Activated CD4-positive, alpha-beta T cell treated with anti-CD3 and anti-CD28 coated beads, Interleukin-2, amount 50 U/mL, for 1 hour (primary cell): ENCODE measurements at places on chromosomes 5 and 9.

DNA sequence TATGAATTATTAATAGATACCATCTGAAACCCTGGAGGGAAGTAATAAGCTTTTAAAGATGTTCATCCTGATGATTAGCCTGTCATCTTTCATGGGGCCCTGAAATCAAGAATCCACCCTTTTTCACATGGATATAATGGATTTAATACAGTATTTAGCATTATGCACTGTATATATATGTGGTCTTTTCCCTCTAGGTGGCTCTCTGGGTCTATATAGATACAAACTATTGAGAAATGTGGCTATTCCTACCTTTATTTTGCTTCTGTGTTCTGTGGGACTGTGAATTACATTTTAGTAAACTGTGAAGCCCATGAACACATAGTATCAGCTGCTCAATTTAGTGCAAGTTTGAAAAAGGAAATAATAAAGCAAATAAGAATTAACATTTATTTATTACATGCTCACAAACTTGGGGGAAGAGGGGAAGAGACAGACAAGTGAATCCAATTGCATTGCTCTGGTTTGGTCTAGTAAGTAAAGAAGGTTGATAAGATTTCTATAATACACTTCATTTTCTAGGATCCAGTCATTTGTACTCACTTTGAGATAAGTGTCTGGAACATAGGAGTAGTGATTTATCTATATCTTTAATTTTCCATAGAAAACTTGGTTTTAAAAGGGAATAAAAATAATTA, 112.2 kb downstream of the SCAMP1 start:
- no peak for DNase-seq

GRCh38 chr9:109320331-109320741, 523 bp downstream of the EPB41L4B start:
- no peak for DNase-seq

DNA sequence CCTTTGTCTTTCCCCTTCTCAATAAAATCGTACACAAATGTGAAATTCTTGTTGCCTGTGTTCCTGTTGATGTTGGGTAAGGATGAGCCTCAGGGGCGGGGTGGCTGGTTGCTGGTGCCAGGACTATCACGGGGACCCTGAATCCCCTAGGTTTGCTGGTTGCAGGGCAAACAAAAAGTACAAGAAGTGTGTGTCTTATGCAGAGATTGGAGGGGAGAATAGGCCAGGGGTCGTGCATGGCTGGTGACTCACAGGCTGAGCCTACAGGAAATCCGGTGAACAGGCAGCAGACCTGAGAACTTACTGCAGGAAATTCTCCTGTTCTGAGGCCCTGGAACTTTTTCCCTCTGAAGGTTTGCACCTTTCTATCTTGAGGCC, 5.5 kb downstream of the ANXA2R start:
- DNase-seq = no peak

GRCh38 chr5:147310059-147310704, 75.4 kb downstream of the STK32A start:
- no peak for DNase-seq

DNA sequence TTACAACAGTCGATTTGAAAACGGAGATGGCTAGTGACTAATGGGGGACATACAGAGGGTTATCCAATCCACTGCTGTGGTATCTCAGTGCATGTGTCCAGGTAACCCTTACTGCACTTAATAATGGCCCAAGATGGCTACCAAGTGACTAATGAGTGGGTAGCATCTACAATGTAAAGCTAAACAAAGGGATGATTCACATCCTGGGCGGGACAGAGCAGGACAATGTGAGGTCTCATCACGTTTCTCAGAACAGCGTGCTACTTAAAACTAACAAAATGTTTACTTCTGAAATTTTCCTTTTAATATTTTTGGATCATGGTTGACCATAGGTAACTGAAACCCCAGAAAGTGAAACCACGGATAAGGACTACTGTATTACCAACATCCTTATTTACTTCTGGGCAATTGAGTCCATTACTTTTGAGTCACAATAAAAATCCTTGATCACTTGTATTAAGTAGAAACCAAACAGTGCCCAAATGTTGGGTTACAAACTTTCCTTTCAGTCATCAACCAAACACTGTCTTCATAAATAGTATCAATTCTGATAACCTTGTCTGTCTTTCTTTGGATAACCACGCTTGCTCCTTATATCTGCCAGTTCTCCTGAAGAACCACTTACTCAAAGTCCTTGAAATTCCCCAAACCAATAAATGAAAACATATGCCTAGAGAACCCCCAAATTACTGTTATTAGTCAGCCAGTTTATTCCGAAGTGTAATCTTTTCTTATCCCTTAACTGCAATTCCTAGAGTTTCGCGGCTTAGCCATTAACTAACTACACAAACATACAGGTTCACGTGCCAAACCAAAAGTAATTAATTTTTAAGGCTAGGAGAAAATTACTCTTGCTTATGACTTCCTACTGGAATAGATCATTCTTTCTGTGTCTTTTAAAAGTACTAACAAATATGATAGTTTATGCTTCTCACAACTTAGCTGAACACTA, 59.7 kb downstream of the ELL2 start:
- DNase-seq = no peak

GRCh38 chr9:107049803-107050184, 186.8 kb downstream of the ZNF462 start:
- DNase-seq = no peak

GRCh38 chr5:180607861-180608571, 16.7 kb upstream of the SCGB3A1 start:
- DNase-seq = no peak

- no peak for DNase-seq
These were observed 158.0 kb downstream of the BAAT start for GRCh38 chr9:101226803-101227202.

GRCh38 chr5:93360436-93361088, 220.5 kb downstream of the NR2F1-AS1 start:
- no peak for DNase-seq

GRCh38 chr5:126492939-126493338, 69.7 kb downstream of the GRAMD2B start:
- DNase-seq = no peak

DNA sequence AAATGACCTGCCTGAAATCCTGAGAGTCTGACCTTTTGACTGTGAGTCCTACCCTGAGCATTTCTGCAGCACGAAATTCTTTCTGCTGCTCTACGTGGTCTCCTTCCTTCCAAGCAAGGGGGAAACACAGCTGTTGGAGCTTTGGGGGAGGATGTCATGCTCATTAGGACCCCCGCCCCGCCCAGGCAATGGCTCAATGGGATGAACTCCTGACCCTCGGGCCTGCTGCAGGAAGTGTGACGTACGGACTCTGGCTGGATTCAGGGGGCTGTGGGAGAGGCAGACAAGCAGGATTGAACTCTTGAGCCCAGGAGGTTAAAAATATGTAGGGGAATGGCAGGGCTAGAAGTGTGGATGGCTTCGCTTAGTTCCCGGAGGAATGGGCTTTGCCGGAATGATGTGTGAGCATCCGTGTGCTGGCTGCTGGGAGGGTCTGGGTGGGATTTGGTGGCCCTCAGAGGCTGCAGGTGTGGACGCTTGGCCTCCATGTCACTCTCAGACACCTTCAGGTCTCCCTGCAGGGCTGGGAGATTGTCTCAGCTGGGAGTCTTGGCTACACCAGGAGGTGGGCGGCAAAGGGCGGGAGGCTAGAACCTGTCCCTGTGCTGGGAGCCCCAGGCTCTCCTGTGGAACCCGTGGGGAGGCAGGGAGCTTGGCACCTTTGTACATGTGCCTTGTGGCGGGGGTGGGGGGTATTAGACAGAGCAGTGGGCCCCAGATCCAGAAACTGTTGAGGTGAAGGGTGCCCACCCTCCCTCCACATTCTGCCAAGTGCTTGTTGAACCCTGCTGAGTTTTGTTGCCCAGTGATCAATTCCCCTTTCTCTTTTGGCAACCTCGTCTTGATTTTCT, 26.3 kb downstream of the STC2 start:
- no peak for DNase-seq

DNA sequence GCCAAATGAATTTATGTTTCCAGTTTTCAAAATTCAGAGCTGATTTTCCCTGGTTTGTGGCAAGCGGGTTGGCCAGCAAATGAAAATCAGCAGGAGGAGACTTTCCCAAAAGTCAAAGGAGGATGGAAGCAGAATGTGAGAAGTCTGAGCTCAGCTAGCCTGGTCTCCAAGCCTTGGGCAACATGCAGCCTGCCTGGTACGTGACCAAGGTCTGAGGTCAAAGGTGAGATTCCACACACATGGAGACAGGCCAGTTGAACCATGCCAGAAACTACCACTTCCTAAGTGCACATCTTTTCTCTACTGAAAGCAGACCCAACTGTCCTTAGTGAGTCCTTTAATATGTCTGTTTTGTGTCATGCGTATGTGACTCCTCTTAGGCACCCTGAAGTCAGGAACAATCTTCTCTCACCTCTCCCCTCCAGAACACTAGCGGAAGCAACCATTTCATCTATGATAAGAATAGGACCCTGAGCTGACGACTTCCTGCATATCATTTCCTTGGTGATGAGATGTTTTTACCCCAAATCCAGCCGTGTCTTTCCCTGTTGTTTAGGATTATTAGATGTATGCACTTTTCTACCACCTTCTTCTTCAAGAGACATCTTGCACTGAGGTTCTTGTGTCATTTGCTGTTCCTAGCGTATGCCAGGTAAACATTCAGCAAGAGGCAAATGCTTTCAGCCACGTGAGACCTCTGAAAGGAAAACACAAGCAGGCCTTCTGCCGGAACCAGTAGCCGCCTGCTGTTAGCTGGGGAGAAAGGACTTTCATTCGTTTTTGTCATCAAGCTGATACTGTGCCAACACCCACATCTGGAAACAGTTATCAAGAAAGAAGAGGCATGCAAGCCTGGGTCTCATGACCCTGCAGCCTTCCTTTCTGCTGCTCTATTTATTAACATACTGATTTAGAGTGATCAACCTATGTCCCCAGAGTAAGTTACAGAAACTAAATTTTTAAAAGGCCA, 9.7 kb upstream of the TGFBI start:
- no peak for DNase-seq

GRCh38 chr5:106174903-106175302, 1495.8 kb downstream of the EFNA5 start:
- DNase-seq = no peak

DNA sequence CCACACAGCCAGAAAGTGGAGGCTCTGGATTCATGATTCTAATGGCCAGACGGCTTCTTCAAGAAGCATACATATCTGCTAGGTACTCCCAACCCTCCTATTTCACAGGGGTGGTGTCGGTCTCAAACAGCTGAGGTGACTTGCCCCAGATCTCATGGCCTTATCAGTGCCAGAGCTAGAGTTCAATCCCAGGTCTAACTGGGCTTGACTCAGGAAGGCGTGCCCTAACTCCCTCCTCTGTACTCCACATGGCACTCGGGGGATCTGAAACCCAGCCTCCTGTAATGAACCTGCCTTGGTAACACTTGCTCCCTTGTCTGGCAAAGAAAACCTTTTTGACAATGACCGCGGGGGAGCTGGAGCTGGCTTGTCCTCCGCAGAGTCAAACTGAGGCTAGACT, 2.1 kb downstream of the QRFP start:
- no peak for DNase-seq

DNA sequence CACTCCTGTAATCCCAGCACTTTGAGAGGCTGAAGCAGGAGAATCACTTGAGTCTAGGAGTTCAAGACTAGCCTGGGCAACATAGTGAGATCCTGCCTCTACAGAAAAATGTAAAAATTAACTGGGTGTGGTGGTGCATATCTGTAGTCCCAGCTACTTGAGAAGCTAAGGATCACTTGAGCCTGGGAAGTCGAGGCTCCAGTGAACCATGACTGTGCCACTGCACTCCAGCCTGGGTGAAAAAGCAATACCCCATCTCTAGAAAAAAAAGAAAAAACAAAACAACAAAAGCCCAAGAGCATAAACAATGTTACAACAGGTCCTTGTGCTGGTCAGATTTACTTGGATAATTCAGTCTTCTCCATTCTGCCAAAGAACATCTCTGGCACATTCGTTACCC, 44.3 kb upstream of the TGFBR1 start:
- no peak for DNase-seq

GRCh38 chr9:134942788-134943184, 25.1 kb upstream of the FCN1 start:
- DNase-seq = no peak
